ENCODE measurements at places on chromosomes 7 and 10. TPM values are rescaled to one million over a fixed set of nuclear protein-coding genes. Genes with fewer than 3 reads are reported as not detected.
A peak's percentile ranks its signal among the peaks of the same experiment; 100 is the strongest.

DNA sequence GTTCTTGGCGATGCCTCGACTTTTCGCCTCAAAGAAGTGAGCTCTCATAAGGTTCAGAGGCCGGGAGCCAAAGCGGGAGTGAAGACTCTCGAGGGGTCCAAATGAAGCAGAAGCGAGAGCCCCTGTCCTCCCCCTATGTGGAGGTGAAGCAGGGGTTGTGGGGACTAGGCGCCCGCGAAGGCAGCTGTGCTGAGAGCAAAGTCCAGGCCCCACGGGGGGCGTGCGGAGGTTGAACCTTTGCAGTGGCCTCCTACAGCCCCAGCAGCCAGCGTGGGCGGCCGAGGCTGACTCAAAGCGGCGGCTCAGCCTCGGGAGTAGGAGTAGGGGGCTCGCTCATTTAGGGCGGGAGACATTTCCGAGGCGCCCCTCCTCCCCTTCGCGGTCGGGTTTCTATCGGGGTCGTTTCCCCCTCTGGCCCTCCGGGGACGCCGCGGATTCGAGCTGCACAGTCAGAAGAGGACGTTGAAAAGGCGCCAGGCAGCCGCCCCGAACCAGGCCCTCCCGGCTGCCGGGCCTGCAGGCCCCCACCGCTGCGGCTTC is 553 bp upstream of the ADD3 start:
- H3K27ac ChIP-seq, result peak overlapping the region; percentile 90
- DNase-seq, result no peak
- peak overlapping the region; percentile 96 for H3K4me3 ChIP-seq
- H3K36me3 ChIP-seq, result no peaks in the 10 kb centered on the region

The TOMM7 gene
- 278 TPM for total RNA-seq

DNA sequence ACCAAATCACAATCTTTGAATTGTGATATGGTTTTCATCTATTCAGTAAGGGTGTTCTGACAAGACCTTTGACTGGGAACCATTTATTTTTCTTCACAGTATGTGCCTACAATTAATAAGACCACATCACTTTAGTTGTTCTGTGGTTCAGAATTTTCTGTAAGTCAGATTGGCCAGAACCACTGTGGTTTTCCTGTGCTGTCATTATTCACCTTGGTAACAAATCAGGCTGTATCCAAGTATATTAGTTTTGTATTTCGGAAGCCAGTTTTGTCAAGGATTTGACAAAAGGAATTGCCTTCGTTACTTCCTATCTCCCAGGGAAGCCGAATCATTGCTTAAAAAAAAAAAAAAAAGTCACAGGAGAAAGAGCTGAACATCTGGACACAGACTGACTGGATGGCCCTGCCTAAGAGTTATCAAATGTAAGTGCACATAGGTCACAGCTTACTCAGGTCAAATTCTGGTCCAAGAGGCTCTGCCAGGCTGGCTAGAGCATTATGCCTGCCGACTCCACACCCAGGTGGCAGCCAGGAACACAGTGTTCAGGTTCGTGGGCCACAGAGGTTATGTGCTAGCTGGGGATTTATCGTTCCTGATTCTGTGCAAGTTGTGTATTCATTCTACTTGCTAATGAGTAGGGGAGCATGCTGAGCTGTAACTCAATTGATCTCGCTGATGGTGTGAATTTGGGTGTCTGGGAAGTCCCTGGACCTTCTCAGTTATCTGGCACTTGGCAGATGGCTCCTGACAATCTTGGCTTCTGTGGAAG is 175.3 kb downstream of the JAZF1 start:
- no peak for DNase-seq
- no peaks in the 10 kb centered on the region for H3K27me3 ChIP-seq
- no peaks in the 10 kb centered on the region for H3K36me3 ChIP-seq
- H3K4me3 ChIP-seq, result no peak overlapping the region
- H3K27ac ChIP-seq, result no peak overlapping the region
- H3K4me1 ChIP-seq, result no peaks in the 10 kb centered on the region

The WNT16 gene
- total RNA-seq, result not detected

GRCh38 chr7:100711369-100711768 is 5.4 kb downstream of the POP7 start:
- H3K4me1 ChIP-seq, result peaks cover 9% of the 10 kb centered on the region
- no peak overlapping the region for H3K27ac ChIP-seq
- no peaks in the 10 kb centered on the region for H3K36me3 ChIP-seq
- H3K27me3 ChIP-seq, result no peaks in the 10 kb centered on the region
- DNase-seq, result peak; percentile 54

- no peaks in the 10 kb centered on the region for H3K27me3 ChIP-seq
- H3K4me3 ChIP-seq, result no peak overlapping the region
- DNase-seq, result no peak
- H3K27ac ChIP-seq, result no peak overlapping the region
These were observed 143.8 kb downstream of the ZNF248 start for GRCh38 chr10:37713642-37714041.

The CLRN3 gene
- total RNA-seq, result not detected

DNA sequence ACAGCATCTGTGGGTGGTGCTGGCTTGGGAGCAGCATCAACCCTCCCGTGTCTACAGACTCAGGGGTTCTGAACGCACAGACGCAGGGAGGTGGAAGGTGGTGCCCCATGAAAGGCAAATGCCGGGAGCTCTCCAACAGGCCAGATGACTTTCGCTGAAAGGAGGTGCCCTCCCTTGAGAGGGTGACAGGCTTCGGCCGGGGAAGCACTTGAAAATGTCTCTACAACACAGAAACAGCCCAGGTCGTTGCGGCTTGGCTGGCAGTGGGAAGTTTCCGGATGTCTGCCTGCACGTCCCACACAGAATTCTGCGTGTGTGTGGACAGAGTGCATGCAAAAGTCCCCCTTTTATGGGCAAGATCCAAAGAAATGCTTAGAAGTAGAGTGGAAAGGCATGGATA is 239.6 kb downstream of the SKAP2 start:
- no peaks in the 10 kb centered on the region for H3K36me3 ChIP-seq
- no peak overlapping the region for H3K4me3 ChIP-seq
- no peaks in the 10 kb centered on the region for H3K4me1 ChIP-seq
- no peak overlapping the region for H3K27ac ChIP-seq
- no peaks in the 10 kb centered on the region for H3K27me3 ChIP-seq

GRCh38 chr10:80544316-80544953 is 6.7 kb downstream of the SH2D4B start:
- no peaks in the 10 kb centered on the region for H3K4me1 ChIP-seq
- H3K36me3 ChIP-seq, result no peaks in the 10 kb centered on the region
- no peak for DNase-seq
- H3K27me3 ChIP-seq, result no peaks in the 10 kb centered on the region
- H3K4me3 ChIP-seq, result no peak overlapping the region
- no peak overlapping the region for H3K27ac ChIP-seq

- H3K27ac ChIP-seq, result no peak overlapping the region
- H3K4me3 ChIP-seq, result no peak overlapping the region
- H3K27me3 ChIP-seq, result no peaks in the 10 kb centered on the region
- peaks cover 3% of the 10 kb centered on the region for H3K4me1 ChIP-seq
- DNase-seq, result no peak
- no peaks in the 10 kb centered on the region for H3K36me3 ChIP-seq
These were observed 56.8 kb upstream of the DDC start for GRCh38 chr7:50621973-50622490.

- H3K27ac ChIP-seq, result no peak overlapping the region
- no peaks in the 10 kb centered on the region for H3K4me1 ChIP-seq
- no peaks in the 10 kb centered on the region for H3K27me3 ChIP-seq
- no peak overlapping the region for H3K4me3 ChIP-seq
These were observed 31.4 kb upstream of the ZNF32 start for GRCh38 chr10:43680035-43680434.

The PDZD7 gene
- 0.58 TPM for total RNA-seq

GRCh38 chr10:31011017-31011664 is 20.5 kb downstream of the ZNF438 start:
- H3K4me1 ChIP-seq, result no peaks in the 10 kb centered on the region
- no peaks in the 10 kb centered on the region for H3K27me3 ChIP-seq
- H3K36me3 ChIP-seq, result no peaks in the 10 kb centered on the region
- no peak overlapping the region for H3K4me3 ChIP-seq

DNA sequence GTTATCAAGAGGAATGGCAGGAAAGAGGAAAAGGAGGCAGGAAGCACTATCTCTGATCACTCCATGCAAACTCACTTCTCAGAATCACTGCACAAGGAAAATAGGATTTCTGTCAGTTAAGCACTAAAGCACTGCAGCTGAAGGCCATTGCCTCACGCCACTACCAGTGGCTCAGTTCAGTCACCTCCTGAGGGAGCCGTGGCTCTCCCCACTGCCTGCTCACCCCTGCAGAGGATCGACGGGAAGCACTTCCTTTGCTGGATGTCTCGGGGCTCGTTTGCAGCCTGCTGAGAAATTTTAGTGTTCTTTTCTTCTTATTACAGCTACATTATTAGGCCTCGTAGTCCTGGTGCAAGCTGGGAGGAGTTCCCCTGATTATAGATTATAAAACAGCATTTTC is 90.1 kb upstream of the ADCY1 start:
- no peaks in the 10 kb centered on the region for H3K4me1 ChIP-seq
- no peak overlapping the region for H3K27ac ChIP-seq
- H3K4me3 ChIP-seq, result no peak overlapping the region

GRCh38 chr10:89245802-89246201 is 5.8 kb downstream of the LIPA start:
- H3K36me3 ChIP-seq, result no peaks in the 10 kb centered on the region
- H3K4me1 ChIP-seq, result peaks cover 42% of the 10 kb centered on the region
- no peak for DNase-seq
- no peaks in the 10 kb centered on the region for H3K27me3 ChIP-seq

DNA sequence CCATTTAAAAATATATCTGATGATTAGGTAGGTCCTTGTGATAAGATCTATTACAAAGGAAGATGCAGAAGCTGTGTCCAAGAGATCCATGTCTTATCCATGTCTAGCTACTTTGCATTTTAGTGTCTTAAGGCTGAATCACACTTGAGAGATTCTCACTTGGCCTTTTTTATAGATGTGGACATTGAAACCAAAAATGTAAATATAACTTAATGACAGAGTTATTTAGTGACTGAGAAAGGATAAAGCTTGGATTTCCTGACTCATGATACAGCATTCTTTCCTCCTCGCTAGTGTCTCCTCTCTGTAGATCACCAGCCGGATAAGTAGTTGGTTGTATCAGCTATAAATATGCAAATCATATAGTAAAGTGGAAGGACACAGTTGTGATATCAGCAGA is 23.3 kb downstream of the INHBA start:
- H3K27me3 ChIP-seq, result no peaks in the 10 kb centered on the region
- H3K4me1 ChIP-seq, result no peaks in the 10 kb centered on the region
- H3K36me3 ChIP-seq, result no peaks in the 10 kb centered on the region
- DNase-seq, result no peak
- no peak overlapping the region for H3K27ac ChIP-seq

DNA sequence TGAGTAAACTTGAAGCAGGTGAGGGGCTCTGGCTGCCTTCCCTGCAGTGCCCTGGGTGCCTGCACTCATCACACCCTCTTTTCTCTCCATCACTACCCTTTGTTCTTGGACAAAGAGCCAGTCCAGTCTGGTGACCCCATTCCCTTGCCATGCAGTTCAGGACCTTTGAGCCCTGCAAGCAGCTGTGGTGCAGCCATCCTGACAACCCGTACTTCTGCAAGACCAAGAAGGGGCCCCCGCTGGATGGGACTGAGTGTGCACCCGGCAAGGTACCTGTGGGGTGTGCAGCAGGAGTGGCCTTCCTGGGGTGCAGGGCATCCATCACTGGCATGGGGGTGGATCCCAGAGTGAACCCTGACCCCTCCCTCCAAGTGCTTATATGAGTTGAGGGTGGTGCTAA is 48.7 kb downstream of the TBATA start:
- H3K4me3 ChIP-seq, result no peak overlapping the region
- H3K27ac ChIP-seq, result no peak overlapping the region
- no peaks in the 10 kb centered on the region for H3K4me1 ChIP-seq
- H3K27me3 ChIP-seq, result no peaks in the 10 kb centered on the region

The FKBP6 gene
- total RNA-seq, result not detected

GRCh38 chr7:39086638-39087360 is 109.1 kb downstream of the POU6F2 start:
- DNase-seq, result no peak
- H3K27ac ChIP-seq, result no peak overlapping the region
- H3K4me1 ChIP-seq, result no peaks in the 10 kb centered on the region
- no peak overlapping the region for H3K4me3 ChIP-seq

- H3K36me3 ChIP-seq, result no peaks in the 10 kb centered on the region
- no peak overlapping the region for H3K4me3 ChIP-seq
- H3K27ac ChIP-seq, result peak overlapping the region; percentile 67
- peaks cover 97% of the 10 kb centered on the region for H3K4me1 ChIP-seq
- no peaks in the 10 kb centered on the region for H3K27me3 ChIP-seq
- no peak for DNase-seq
These were observed 2.4 kb upstream of the MYO1G start for GRCh38 chr7:44981035-44981706.

DNA sequence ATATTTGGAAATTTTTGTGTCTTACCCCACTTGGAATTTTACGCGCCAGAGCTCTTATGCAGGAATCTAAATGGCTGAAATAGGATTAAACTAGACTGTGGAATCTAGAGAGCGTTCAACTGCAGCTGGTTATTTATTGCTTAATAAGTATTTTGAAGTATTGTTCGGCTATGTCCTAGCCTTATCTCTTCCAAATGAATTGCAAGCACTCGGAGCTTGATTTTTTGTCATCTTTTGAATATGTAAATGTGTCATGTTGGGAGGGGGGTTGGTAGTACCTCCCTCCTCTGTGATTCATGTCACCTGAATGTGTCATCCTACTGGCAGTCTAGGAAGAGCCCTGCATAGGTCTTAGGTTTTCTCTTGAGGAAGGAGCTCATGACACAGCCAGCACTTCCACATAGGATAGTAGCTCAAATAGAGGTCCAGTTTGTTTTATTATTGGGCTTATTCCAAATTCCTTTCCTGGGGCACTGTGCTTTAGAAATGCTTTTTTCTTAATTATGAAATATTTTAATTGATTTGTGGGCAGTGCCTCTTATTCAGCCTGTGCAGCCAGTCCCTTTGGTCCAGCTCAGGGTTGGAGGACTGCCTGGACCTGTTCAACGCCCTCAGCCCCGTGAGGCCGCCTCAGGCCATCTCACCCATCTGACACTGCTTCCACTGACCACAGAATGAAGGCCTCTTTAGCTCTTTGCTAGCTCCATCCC is 22.5 kb upstream of the TRIL start:
- H3K27me3 ChIP-seq, result no peaks in the 10 kb centered on the region
- H3K4me1 ChIP-seq, result peaks cover 18% of the 10 kb centered on the region
- no peak overlapping the region for H3K27ac ChIP-seq
- no peaks in the 10 kb centered on the region for H3K36me3 ChIP-seq
- no peak overlapping the region for H3K4me3 ChIP-seq

GRCh38 chr10:125144693-125145623 is 15.4 kb downstream of the CTBP2 start:
- peaks cover 77% of the 10 kb centered on the region for H3K4me1 ChIP-seq
- no peak for DNase-seq
- H3K27ac ChIP-seq, result no peak overlapping the region
- H3K4me3 ChIP-seq, result no peak overlapping the region
- no peaks in the 10 kb centered on the region for H3K27me3 ChIP-seq

The FANK1 gene
- total RNA-seq, result 4.4 TPM

GRCh38 chr7:13062631-13063030 is 375.2 kb downstream of the ARL4A start:
- H3K27ac ChIP-seq, result no peak overlapping the region
- H3K4me3 ChIP-seq, result no peak overlapping the region
- DNase-seq, result no peak
